ENCODE measurements at places on chromosomes 12 and 14.

- DNase-seq, result no peak
These were observed 10.3 kb downstream of the WASHC3 start for GRCh38 chr12:102051431-102051965.

DNA sequence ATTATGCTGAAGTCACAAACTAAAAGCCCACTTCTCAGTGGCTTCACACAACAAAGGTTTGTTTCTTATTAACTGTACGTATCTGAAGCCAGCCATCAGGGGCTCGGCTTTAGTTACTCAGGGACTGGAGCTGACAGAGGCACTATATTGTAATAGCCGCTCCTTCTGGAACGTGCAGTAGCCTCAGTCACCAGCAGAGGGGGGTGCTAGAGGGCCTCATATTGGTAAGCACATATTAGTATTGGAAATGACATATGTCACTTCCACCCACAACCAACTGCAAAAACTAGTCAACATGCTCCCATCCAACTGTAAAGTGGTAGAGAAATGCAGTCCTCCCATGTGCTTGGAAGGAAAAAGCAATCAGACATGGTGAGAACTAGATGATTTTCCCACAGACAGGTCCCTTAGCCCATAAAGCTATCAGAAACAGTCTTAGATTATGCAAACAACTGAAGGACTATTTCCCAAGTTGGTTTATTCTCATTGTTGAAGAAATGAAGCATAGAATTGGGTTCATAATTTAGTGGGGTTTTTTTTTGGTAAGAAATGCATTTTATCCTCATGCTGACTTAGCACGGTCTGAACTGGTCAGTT lies 183.6 kb upstream of the G2E3 start:
- DNase-seq, result peak; percentile 70

DNA sequence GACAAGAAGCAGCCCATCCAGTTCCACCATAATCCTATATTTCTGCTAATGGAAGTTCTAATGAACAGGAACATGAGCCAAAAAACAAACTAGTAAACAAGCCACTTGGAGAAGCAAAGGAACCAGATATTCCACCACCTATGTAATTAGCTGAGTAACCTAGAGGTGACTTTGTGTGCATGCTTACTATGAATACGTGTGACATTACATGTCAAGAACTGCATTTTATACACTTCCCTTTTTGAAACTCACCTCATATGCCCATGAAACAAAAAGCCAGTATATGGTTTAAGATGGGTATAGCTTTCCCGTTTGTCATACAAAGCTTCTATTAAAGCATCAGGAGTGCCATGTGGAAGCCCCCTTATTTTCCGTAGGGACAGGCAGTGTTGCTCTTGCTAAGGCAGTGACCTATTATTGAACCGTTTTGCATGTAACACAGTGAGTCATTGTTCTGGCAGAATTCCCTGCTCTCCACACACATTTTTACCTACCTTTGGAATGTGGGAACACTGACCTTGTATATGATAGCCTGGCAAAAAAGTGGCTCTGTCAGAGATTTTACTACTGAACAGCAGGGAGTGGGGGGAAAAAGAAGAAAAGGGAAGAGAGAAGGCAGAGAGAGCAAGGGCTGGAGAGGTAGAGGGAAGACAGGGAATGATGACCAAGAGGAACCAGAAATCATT lies 34.8 kb upstream of the FRMD6 start:
- DNase-seq, result no peak

DNA sequence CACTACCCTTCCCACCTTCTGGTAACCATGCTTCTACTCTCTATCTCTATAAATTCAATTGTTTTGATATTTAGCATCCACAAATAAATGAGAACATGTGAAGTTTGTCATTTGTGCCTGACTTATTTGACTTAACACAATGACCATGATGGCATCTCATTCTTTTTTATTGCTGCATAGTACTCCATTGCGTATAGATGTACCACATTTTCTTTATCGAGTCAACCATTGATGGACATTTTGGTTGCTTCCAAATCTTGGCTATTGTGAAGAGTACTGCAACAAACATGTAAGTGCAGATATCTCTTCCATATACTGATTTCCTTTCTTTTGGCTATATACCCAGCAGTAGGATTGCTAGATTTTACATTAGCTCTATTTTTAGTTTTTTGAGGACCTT lies 73.6 kb downstream of the PTPRQ start:
- no peak for DNase-seq

DNA sequence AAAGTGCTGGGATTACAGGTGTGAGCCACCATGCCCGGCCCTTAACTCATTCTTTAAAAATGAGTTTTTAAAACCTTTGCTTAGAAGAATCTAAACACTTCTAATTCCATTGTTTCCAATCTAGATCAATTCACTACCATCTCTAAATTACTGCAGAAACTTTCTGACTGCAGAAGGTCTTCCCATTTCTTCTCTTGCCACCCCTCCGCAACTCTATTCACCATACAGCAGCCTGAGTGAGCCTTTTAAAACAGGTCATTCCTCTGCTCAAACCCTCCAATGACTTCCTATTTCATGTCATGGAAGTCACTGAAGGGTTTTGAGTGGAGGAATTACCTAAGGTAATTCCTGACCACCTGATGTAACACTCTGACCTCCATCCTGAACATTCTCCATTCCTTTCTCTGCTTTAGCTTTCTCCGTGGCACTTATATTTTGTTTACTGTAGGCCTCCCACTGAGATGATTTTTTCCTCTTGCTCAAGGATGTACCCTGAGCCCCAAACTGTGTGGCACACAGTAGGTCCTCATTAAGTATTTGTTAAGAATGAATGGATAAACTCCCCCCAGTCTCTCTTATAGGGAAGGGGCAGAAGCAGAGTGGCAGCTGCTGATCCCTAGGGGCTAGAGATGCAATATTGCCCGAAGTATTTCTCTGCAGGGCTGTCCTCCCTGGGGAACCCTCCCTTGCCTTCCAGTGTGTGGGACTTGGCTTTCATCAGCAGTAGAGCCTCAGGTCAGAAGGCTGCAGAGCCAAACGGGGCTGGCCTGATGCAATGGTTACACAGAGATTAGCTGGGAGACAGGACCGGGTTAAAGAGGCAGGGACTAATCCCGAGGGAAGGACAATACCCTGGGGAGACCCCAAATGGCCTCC lies 1.2 kb downstream of the DDIT3 start:
- DNase-seq, result no peak

GRCh38 chr12:3178671-3179313 lies 101.6 kb downstream of the TSPAN9 start:
- no peak for DNase-seq

GRCh38 chr12:47721431-47721973 lies 3.8 kb downstream of the ENDOU start:
- no peak for DNase-seq

GRCh38 chr14:95831041-95831440 lies 45.6 kb upstream of the TUNAR start:
- no peak for DNase-seq

DNA sequence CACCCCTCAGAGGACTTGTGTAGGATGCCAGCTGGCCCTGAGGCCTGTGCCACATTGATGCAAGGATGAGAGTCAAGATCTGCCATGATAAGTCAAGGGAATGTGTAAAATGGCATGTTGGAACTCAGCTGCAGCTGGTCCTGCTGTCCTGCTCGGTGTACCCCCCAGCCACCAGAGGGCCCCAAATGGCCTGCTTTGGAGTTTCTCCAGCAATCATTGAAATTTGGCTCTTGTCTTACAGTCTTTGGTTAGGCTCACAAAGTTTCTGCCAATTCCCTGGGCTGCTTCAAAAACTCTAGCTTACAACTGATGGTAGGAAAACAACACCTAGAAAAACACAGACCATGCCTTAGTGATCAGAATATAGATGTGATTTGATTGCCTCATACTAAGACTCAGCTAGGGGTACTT lies 76.8 kb downstream of the HSD17B6 start:
- DNase-seq, result peak; percentile 72
